ENCODE measurements at places on chromosomes 16 and 17. TPM values are rescaled to one million over a fixed set of nuclear protein-coding genes. Genes with fewer than 3 reads are reported as not detected.

The CLEC16A gene
- total RNA-seq: 18.8 TPM

The KRTAP9-8 gene
- not detected for total RNA-seq

DNA sequence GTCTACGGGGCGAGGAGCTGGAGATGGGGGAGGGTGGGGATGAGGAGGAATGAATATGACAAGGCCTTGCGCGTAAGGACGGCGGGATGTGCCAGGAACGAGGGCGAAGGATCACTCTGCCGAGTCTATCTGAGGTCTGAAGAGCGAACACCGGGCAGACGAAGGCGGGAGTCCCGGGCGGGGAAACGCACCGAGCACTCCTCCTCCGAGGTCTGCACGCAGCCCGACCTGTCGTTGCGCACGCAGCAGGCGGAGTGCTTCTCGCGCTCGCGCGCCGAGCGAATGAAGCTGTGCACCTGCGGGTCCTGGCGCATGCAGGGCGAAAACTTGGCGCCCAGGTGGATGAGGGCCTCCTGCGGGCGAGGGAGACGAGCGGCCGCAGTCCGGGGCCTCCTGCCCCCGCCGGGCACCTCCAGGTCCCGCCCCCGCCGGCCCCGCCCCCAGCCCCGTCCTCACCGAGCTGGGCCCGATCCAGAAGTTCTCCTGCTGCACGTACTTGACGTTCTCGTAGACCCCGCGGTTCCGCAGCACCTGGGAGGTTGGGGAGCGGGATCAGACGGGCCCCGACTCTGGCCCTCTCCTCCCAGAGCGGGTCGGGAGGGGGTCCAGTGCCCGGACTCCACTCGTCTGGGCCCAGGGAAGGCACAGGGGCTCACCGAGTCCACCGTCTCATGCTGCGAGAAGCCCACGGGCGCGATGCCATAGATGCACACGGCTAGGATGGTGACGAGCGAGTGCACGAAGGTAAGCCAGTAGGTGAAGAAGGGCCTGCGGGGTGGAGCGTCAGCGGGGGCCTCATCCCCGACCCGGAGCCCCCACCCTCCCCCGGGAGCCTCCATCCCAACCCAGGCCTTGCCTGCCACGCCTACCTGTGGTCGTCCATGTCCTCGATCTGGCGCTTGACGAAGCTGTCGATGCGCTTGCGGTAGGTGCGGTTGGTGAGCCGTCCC is 7.6 kb downstream of the SNRNP25 start:
- no peaks in the 10 kb centered on the region for H3K27me3 ChIP-seq
- DNase-seq: no peak
- H3K36me3 ChIP-seq: peaks cover 20% of the 10 kb centered on the region
- no peak overlapping the region for H3K27ac ChIP-seq

DNA sequence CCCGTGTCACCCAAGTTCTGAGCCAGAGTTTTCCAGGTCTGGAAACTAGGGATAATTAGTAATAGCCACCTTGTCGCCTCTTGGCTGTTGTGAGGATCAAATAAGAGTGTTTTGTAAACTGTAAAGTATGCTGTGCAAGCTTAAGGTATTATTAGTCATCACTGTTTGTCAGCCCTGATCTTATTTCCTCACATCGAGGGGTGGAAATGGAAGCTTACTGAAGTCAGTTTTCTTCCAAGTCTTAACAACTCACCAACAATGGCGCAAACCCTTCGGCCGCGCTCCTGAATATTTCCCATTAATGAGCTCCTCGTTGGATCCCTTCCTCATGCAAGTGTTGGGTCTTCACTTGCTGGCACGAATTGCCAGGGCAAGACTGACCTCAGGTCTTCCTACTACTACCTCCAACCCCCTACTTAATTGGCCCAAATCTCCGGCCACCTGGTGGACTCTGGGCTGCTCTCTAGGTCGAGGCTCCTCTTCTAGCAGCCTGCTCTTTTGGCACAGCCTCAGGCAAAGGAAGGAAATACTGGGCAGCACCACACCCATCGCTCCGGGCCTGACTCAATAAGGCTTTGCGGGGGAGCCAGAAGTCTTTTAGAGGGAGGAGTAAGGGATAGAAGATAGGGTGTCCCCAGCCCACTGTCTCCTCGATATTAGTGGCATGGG is 885 bp upstream of the SLC35B1 start:
- DNase-seq: no peak
- H3K27ac ChIP-seq: peak overlapping the region; percentile 99
- peaks cover 16% of the 10 kb centered on the region for H3K27me3 ChIP-seq
- peaks cover 9% of the 10 kb centered on the region for H3K36me3 ChIP-seq
- H3K4me3 ChIP-seq: peak overlapping the region; percentile 97
- peaks cover 34% of the 10 kb centered on the region for H3K4me1 ChIP-seq

DNA sequence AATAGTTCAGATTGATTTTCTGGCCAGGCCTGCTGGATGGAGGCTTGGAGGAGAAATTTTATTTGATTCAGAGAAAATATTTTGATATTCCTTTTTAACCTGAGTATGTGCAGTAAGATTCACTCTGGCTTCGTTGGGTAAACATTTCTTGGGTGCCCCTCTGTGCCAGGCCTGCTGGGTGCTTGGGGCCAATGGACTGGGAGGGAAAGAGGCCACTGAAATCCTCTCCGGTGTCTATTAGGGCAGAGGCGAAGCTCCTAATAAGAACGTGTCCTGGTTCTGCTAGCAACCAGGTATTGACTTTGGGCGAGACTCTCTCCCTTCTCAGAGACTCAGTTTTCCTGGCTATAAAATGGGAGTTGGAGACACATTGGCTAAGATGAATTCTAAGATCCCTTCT is 122.5 kb downstream of the CYLD start:
- no peak for DNase-seq
- H3K4me3 ChIP-seq: no peak overlapping the region
- peaks cover 10% of the 10 kb centered on the region for H3K4me1 ChIP-seq
- H3K36me3 ChIP-seq: no peaks in the 10 kb centered on the region

DNA sequence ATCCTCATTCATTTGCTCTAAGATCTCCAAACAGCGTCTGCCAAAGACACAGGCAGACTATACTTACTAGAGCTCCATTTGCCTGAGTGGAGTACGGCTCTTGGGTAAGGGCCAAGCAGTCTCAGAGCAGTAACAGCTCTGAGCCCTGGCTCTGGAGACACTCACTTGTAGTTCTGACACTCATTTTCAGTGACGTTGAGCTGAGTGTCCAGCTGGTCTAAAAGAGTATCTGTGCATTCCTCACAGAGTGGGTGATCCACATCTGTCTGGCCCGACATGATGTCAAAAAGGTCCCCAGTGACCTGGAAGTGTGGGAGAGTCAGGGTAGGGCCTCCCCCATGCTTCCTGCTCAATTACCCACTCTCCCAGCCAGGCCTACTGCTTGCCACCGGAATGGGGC is 5.7 kb downstream of the BECN1 start:
- H3K36me3 ChIP-seq: peaks cover 62% of the 10 kb centered on the region
- peaks cover 2% of the 10 kb centered on the region for H3K27me3 ChIP-seq
- DNase-seq: no peak
- peak overlapping the region; percentile 87 for H3K27ac ChIP-seq
- peak overlapping the region; percentile 26 for H3K4me3 ChIP-seq

GRCh38 chr16:874366-875181 is 74.0 kb upstream of the GNG13 start:
- peaks cover 10% of the 10 kb centered on the region for H3K36me3 ChIP-seq
- no peak for DNase-seq
- no peaks in the 10 kb centered on the region for H3K27me3 ChIP-seq
- H3K27ac ChIP-seq: no peak overlapping the region

GRCh38 chr16:88440111-88440510 is 13.0 kb upstream of the ZFPM1 start:
- DNase-seq: no peak
- peaks cover 6% of the 10 kb centered on the region for H3K27me3 ChIP-seq
- H3K4me1 ChIP-seq: no peaks in the 10 kb centered on the region
- H3K36me3 ChIP-seq: no peaks in the 10 kb centered on the region

All from HFFc6 (cell line).